Skeletal muscle tissue (tissue), 5 donors: ENCODE measurements at places on chromosomes 6 and 20. TPM values are rescaled to one million over a fixed set of nuclear protein-coding genes. Genes with fewer than 3 reads are reported as not detected.

VSX1 gene
- total RNA-seq, result not detected

SLC17A4 gene
- not detected for total RNA-seq

OPRL1 gene
- total RNA-seq, result 0.52 TPM

HEY2 gene
- total RNA-seq, result 7.3 TPM

CCR6 gene
- total RNA-seq, result 0.52 TPM

CRISP3 gene
- not detected for total RNA-seq

NFATC2 gene
- 3.1 TPM for total RNA-seq

KIF25 gene
- total RNA-seq, result not detected

LRRC73 gene
- total RNA-seq, result 0.52 TPM

HLA-A gene
- 113 TPM for total RNA-seq

PTGIS gene
- total RNA-seq, result 25.6 TPM

ZFP57 gene
- not detected for total RNA-seq

HSP90AB1 gene
- 474 TPM for total RNA-seq

SLC17A3 gene
- not detected for total RNA-seq

OARD1 gene
- 10.4 TPM for total RNA-seq

TFAP2C gene
- not detected for total RNA-seq

KIF13A gene
- total RNA-seq, result 44.9 TPM

ACTL10 gene
- 1.0 TPM for total RNA-seq

NINL gene
- 5.7 TPM for total RNA-seq

ECT2L gene
- under 0.01 TPM for total RNA-seq

DOK5 gene
- total RNA-seq, result 31.3 TPM

KCNK17 gene
- 1.6 TPM for total RNA-seq

AGPAT4 gene
- 18.3 TPM for total RNA-seq

SSTR4 gene
- total RNA-seq, result not detected

SRSF3 gene
- total RNA-seq, result 144 TPM

GNL1 gene
- total RNA-seq, result 22.4 TPM

MAP1LC3A gene
- total RNA-seq, result 11.0 TPM

TMEM244 gene
- total RNA-seq, result not detected

AURKA gene
- total RNA-seq, result 9.4 TPM

NMBR gene
- total RNA-seq, result not detected

HLA-DQB1 gene
- total RNA-seq, result 7.8 TPM

GNMT gene
- not detected for total RNA-seq

VGLL2 gene
- total RNA-seq, result 17.7 TPM

TFEB gene
- total RNA-seq, result 7.8 TPM

XKR7 gene
- total RNA-seq, result not detected

ACAT2 gene
- total RNA-seq, result 5.2 TPM

OVOL2 gene
- not detected for total RNA-seq

MTFR2 gene
- total RNA-seq, result 0.52 TPM

ACOT8 gene
- 27.1 TPM for total RNA-seq

ATAT1 gene
- 2.1 TPM for total RNA-seq

PRL gene
- 1.0 TPM for total RNA-seq

CLDN20 gene
- total RNA-seq, result not detected

HRH3 gene
- 0.52 TPM for total RNA-seq

MEI4 gene
- not detected for total RNA-seq

RGS17 gene
- under 0.01 TPM for total RNA-seq

NOX3 gene
- not detected for total RNA-seq
